NCI-H2107 (cell line): ENCODE measurements at places on chromosomes 11 and 22.

- no peak for DNase-seq
These were observed 1.2 kb downstream of the CSRP3 start for GRCh38 chr11:19200410-19201201.

DNA sequence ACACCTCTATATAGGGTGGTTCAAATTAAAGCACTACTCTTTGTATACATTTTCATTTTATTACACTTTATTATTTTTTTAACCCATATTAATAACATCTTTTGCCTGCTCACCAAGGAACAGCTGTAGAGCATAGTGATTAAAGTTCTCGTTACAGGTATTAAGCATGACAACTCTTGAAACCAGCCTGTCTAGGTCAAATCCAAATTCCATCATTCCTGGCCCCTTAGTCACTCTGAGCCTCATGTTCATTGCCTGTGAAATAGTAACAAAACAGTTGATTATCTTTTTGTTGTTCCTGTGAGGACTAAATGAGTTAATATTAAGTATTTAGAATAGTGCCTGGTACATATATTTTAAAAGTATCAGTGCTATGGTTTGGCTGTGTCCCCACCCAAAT is 334.5 kb downstream of the RAB38 start:
- no peak for DNase-seq

DNA sequence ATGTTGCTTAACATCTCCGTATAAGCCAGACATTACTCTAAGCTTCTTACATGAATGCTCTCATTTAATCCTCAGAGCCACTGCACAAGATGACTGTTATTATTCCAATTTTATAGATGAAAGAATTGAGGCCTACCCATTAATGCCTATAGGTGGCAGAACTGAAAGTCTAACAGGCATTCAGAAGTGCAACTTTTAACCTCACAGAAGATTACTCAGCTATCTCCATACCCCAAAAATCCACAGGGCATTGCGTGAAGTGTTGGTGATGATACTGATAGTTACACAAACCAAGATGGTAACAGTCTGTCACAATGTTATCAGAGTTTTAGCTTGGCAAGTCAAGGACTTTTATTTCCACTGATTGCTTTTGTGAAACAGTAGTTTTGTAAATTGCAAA is 130.5 kb downstream of the ARHGAP42 start:
- DNase-seq, result no peak

GRCh38 chr11:38384568-38384967 is 1786.5 kb upstream of the RAG2 start:
- no peak for DNase-seq

DNA sequence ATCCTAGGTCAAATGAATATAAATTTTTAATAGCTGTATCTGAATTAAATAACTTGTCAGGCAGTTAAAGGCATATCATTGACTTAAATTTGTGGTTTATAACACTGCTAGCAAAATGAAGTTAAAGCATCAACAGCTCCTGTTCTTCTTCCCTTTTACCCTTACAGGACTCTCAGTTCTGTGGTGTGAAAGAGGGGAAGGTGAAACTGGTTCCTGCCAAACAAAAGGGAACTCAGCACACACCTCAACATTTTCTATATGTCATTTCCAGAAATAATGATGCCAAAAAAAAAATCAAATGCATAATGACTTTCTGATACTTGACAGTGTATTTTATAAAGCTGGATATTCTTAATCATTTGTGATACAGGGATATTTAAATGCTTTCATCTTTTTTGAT is 21.2 kb downstream of the ARL14EP start:
- DNase-seq, result no peak

DNA sequence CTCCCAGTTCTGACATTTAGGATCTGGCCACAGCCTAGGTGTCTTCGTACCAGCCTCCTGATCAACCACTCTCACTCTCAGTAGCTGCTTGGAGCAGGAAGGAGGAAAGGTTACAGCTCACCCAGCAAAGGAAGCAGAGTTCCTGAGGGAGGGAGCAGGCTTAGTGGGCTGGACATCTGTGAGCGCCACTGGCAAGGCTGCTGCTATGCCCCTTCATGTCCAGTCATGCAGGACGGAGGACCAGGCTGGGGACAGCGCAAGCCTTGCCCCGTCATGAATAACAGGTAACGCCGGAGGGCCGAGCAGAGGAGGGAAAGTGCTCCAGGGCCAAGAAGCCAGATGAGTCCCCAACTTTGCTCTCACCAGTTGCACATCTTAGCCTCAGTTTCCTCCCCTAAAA is 25.8 kb downstream of the TPST2 start:
- DNase-seq, result no peak

DNA sequence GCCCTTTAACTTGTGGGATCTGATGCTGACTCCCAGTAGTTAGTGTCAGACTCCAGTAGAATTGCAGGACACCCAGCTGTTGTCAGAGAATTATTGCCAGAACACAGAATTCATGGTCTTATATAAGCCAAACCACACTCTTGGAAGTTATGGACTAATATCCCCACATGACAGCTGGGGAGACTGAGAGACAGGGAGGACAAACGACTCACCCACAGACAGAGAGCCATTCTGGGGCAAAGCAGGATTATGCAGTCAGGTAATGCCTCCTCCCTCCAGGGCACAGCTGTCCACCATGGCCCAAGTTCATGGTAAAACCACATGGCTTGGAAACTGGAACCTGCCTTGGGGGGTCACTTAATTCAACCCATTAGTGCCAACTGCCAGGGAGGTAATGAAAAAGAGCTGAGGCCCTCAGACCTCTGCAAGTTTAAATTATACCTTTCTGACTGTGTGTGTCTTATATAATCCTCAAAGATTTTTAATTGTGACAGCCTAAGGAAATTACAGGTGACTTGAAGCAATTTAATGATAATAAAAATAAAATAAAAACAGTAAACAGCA is 299.5 kb downstream of the BUD13 start:
- no peak for DNase-seq

DNA sequence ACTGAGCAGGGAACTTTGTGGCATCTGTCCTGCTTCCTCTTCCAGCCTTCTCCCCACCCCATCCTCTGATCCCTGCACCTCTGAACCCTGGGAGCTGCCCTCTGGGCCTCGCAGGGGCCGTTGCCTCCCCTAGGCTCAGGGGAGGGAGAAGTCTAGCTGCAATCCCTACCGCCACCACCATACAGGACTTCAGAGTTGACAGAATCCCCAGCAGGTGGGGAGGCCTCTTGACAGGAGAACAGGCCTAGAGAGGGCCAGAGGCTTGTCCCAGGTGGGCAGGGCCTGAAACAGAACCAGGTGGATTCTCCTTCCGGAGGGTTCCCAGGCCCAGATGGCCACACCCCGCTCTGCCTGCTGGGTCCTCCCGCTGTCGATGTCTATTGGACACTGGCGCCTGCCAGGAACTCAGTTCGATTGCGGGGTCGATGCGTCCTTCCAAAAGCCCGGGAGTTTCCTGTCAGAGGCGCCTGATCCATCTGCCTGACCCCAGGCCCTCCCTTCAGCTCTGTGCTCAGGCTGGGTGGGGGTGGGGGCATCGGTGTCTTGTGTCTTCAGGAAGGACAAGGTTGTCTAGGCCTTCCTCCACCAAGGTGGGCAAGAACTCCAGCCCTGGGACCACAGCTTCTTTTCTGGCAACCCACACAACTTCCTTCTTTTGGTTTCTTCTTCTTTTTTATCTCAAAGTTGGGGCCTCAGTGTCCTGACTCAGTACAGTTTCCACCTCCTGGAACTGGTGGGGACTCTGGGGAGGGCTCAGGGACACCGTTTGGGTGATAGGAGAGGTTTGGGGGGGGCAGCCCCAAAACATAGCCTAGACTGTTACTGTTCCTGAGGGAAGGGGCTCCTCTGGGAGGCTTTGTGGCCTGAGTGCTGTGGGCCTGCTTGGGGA is 6.4 kb downstream of the STARD10 start:
- no peak for DNase-seq

- DNase-seq, result no peak
These were observed 509.4 kb upstream of the RAG2 start for GRCh38 chr11:37107415-37107814.

GRCh38 chr11:42890773-42891172 is 421.0 kb upstream of the API5 start:
- no peak for DNase-seq

GRCh38 chr11:57158180-57158579 is 23.6 kb upstream of the LRRC55 start:
- no peak for DNase-seq

DNA sequence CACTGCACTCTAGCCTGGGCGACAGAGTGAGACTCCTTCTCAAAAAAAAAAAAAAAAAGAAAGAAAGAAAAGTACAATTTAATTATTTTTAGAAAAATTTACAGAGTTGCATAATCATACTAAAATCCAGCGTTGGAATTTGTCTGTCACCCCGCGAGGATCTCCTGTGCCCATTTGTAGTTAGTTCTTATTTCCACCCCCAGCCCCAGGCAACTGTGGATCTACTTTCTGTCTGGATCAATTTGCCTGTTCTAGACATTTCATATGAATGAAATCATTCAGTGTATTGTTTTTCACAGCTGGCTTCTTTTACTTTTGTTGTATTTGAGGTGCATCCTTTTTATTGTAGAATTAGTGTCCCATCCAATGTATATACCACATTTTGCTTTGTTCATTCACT is 102.6 kb upstream of the RASSF10 start:
- DNase-seq, result no peak
